ENCODE measurements at places on chromosomes 12 and 14.

DNA sequence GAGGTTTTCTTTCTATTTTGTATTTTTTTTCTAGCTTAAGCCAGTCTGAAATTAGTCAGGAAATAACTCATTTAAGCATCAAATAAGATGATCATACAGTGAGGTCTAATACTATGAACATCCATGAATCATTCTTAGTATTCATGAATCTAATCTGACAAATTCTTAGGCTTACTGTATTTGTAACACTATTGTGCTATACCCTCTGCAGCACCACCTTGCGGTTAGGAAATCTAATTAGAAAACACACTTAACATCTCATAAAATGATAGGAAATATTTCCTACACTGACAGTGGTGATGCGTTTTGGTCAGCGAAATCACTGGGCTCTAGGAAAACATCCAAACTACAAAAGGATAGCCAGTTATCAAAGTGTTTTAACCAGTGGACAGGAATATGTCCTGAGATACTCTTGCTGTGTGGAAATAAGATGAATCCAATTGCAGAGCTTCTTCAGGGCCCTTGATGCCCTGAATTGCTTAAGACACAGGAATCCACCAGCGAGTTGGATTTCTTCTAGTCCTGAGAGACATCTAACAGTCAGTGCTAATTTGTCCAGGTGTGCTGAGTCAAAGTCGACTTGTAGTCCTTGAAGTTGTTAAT, 109.3 kb upstream of the MYF6 start:
- DNase-seq: no peak

- DNase-seq: no peak
Measured at GRCh38 chr12:12214635-12215131, 52.2 kb downstream of the LRP6 start.

- DNase-seq: no peak
Measured at GRCh38 chr12:67280572-67280971, 11.4 kb downstream of the CAND1 start.

- no peak for DNase-seq
Measured at GRCh38 chr14:39807271-39807670, 375.0 kb upstream of the FBXO33 start.

DNA sequence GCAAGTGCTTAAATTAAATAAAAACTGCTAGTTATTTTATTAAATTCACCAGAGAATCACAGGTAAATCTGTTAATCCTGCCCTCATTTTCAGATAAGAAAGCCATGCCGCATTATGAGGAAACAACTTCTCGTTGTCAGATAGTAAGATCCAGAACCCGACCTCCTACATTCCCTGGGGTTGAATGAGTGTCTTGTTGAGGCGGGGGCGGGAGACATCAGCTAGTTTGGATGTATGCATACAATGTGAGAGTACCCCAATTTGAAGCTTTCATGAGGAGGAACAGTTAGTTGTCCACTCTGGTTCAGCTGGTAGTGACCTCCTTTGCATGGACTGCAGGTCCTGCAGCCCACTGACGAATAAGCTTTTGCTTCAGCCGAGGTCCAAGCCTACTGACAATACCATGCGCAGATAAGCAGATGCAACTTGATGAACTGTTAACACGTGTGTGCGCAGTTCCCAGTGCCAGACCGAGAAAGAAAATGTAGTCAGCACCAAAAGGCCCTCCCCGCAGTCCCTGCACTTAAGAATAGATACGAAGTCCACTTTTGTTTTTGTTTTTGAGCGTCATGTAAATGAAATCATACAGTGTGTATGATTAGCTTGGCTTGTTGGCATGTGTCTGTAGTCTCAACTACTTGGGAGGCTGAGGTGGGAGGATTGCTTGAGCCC, 34.9 kb downstream of the EVL start:
- no peak for DNase-seq

DNA sequence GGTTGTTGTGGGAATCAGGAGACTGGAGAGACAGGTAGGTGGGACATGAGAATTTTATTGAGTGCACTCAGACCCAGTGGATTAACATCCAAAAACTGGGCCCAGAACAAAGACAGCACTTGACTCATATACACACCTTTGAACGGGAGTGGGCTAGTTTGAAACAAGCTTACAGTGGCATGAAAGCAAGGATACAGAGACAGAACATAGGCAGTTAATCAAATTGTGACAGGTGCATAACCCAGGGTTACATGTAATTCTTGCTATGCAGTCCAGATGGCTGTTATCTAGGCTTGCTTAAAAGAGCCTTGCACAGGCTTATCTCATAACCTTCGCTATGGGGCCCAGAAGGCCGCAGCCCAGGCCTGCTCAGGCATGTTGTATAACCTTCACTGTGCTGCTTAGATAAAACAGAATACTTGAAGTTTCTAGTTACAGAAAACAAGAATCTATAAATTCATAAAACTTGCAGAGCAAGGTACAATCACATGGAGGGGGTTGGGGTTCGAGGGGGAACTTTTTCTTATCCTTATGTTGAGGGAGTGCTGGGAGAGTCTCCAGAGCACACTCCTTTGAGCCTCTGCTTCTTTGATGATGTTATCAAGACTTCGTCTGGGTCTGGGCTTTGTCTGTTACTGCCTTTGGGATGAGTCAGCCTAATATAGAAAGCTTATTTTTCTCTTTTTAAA, 81.7 kb downstream of the TNFAIP2 start:
- DNase-seq: no peak

GRCh38 chr12:82473111-82473754, 114.9 kb downstream of the METTL25 start:
- DNase-seq: no peak

DNA sequence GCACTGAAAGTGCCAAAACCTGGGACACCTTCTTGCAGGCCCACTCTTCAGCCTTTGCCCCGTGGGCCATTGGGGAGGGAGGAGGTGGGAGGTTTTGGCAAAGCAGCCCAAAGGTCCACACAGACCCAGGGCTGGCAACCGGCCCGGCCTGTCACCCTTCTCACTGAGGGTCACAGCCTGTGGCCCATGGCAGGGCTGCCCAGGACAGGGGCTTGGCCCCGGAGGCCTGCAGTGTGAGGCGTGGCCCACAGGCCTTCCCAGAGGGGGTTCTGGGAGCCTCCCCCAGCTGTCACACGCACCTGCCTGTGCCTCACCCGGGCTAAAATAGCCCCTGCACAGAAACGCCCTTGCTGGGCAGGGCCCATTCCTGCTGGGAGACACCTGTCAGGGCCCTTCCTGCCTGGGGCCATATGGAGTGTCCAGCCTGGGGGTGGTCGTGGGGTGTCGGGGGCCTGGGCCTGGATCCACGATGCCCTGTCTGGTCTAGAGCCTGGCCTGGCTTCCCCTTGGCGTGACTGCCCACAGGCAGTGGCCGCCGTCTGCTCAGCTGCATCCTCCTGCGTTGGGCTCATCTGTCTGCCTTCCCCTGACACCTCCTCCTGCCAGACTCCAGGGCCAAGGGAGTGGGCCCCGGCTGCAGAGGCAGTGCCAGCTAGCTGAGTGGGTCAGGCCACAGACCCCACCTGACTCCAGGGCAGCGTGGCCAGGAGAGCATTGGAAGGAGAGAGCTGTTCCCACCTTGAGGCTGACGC, 19.2 kb downstream of the PACS2 start:
- no peak for DNase-seq

DNA sequence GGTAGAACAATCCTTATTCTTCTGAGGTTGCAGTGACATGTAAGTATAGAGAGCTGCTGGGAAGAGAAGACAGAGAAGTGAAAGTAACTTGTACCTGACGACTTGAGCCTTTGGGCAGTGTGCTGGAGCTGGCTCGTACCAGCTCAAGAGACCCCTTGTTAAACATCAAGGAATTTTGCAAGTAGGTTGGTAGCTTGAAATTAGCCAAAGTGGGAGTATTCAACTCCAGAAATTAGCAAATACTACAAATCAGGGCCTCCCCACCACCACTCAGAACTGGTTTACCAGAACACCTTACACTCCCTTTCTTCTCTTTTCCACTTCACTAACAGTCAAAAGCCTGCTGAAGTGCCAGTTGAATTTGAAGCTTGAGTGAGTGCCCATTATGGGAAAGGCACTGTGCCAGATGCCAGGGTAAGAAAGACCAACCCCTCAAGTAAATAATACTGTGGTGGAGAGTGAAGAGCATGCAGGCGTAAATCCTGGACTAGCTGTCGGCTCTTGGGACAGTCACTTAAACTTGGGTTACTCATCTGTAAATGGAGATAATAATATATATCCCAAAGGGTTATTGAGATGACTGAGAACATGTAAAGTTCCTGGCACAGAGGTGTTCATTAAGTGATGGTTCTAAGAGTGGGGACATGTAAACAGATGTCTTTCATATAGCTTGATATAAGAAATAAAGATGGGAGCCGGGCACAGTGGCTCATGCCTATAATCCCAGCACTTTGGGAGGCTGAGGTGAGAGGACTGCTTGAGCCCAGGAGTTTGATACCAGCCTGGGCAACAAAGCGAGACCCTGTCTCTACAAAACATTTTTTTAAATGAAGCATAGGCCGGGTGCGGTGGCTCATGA, 27.0 kb upstream of the EID3 start:
- no peak for DNase-seq

GRCh38 chr12:68224613-68225285, 861 bp downstream of the IL26 start:
- no peak for DNase-seq

All from activated T-cell treated with anti-CD3 and anti-CD28 coated beads for 4 hours (primary cell).